Dermis blood vessel endothelial cell (primary cell): ENCODE measurements at places on chromosomes 16 and 17.

DNA sequence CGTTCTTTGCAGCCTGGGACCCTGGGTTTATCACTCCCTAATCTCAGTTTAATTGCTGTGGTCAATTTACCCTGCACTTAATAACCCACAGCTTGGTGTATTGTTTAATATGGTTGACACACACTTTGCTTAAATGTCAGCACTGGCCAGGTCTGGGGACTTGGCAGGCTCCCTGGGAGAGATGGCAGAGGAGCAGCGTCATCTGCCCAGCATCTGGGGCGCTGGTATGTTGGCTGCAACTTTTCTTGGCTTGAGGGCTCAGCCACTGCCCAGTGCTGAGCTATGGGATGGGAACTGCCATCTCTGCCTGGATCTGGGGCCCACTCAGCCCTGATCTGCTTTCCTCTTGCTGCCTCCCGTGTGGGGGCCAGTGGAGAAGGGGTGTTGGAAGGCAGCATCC is 115.7 kb upstream of the IRX3 start:
- no peak for DNase-seq

DNA sequence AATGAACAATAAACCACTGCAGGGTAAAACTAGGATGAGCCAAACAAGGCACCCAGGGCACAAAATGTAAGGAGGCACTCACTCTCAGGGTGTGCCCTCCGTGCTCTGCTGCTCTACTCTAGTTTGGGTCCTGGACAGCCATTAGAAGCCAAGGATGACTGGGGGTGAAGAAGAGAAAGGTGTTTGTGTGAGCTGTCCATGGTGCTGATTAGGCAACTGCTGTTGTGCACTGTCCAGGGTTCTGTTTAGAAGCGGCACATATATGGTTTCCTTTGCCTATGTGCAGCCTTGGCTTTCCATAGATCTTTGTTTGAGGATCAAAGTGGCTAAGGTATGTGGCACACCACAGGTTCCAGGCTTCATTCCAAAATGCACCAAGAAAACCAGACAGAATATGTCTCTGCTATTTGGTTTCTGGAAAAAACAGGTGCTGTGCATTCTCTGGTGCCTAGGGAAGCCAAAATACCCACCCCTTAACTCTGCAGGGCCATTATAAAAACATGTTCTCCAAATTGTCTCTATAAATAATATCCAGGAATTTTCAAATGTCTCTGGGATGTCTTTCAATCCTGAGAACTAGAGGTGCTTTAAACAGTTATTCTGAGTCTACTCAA is 123.5 kb downstream of the CBLN1 start:
- peak; percentile 20 for DNase-seq

- DNase-seq = no peak
Observed at GRCh38 chr16:50802000-50802399, 60.1 kb downstream of the CYLD start.

DNA sequence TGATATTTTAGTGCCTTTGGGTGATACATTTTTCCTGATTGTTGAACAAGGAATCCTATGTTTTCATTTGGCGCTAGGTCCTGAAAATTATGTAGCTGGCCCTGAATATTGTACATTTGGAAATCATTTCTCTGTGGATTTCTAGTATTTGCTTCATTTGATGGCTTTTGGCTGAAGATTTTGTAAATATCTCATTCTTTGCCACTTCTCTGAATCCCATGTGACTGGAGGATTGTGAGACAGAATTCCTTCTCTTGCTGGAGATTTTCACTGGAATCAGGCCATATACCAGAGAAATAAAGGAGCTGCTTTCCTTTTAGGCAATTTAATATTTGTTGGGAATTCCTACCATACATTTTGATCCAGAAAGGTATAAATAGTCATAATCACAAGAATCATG is 8.6 kb downstream of the KRT28 start:
- no peak for DNase-seq

GRCh38 chr17:2929881-2930533 is 133.4 kb downstream of the OR1D5 start:
- peak; percentile 62 for DNase-seq

DNA sequence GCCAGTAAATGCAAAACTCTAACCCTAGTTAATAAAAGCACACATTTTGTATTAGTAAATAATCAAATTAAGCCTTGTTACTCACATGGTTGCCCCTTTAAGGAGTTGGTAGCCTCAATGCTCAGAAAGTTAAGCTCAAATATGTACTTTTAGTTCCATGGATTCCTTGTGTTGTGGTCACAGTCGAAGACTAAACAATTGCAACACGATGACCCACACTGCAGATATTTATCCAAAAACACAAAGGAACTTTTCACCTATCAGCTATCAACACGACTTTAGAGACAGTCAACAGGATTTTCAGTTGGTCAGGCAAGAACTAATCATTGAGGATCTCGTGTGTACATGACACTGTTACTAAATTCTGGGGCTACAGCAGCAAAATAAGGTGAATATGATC is 47.4 kb upstream of the NUDT7 start:
- DNase-seq = no peak

GRCh38 chr17:19424934-19425868 is 14.2 kb downstream of the RNF112 start:
- no peak for DNase-seq

DNA sequence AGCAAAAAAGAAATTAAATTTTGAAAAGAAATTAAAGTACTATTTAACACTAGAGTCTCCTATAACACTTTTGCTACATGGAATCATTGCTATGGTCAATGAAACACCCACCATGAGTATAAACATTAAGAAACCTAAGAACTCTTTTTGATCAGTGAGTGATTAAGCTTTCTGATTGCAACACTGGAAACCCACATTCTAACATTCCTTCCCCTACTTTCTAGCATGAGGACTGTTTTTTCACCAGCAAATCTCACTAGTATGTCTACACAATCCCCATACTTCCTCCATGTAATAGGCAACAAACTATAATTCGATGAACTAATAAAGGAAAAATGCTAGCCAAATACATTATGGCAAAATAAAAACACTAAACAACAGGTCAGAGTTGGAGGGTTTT is 54.7 kb downstream of the SKAP1 start:
- DNase-seq = no peak

- DNase-seq = peak; percentile 80
Observed at GRCh38 chr16:27748868-27749546, 199.1 kb downstream of the KATNIP start.

- no peak for DNase-seq
Observed at GRCh38 chr16:81313701-81314602, 810 bp upstream of the GAN start.

- peak; percentile 56 for DNase-seq
Observed at GRCh38 chr16:4018391-4018790, 97.9 kb downstream of the ADCY9 start.
